ENCODE measurements at places on chromosomes 1 and 21.

- no peak for DNase-seq
Measured at GRCh38 chr1:150005606-150006005, 4.9 kb downstream of the OTUD7B start.

GRCh38 chr21:14901482-14901958 lies 163.3 kb downstream of the NRIP1 start:
- no peak for DNase-seq

DNA sequence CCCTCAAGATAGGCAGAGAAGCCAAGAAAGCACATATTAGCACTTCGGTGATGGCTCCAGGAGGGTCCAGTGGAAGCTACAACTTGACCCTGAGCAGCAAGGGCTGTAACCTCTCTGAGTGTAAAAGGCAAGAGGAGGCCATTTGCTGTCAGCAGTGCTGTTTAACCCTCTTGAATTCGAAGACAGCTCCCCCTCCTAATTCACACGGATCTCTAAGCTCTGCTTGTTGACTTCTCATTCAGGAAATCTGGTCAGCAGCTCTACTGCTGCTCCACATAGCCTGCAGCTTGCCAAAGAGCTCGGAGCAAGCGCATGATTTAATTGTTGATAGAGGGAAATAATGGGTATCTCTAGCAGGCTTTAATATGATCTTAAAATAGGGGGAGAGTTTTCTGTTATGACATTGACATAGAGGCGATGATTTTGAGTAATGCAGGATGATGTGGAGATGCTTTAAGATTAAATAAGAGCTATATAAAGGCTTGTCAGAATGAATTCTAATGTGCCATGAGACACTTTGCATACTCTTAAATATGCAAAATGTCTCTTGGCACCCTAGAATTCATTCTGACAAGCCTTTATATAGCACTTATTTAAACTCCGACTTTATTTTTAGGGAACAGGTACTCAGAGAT lies 79.4 kb upstream of the USH2A start:
- peak; percentile 35 for DNase-seq

DNA sequence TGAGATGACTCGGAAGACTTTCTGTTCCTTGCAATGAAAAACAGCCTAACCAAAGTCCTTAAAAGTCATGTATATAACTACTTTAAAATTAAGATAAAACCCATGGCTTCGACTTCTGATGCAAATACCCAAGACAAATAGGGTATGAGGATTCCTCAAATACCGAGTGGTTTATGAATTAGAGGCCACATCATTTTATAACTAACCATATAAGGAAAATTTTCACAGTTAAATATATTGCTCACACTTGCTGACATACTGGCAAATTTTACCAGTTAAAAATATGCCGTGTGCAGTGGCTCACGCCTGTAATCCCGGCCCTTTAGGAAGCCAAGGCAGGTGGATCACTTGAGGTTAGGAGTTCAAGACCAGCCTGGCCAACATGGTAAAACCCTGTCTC lies 5.4 kb downstream of the RERE start:
- no peak for DNase-seq

DNA sequence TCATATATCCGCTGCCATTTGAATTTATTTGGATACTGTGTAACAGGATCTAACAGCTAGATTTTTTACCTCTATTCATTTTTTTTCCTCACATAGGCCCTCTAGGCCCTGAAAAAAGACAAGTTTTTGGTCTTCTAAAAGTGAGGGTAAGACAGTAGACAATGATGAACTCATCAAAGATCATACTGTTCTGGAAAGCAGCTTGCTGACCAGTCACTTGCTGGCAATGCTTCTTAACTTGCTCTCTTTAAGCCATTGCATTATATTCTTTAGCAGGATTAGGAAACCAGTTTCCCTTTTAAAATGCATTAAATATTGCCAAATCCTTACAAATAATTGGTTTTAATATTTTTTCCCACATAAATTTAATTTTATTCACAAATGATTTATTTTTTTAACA lies 65.5 kb downstream of the SYT14 start:
- no peak for DNase-seq

DNA sequence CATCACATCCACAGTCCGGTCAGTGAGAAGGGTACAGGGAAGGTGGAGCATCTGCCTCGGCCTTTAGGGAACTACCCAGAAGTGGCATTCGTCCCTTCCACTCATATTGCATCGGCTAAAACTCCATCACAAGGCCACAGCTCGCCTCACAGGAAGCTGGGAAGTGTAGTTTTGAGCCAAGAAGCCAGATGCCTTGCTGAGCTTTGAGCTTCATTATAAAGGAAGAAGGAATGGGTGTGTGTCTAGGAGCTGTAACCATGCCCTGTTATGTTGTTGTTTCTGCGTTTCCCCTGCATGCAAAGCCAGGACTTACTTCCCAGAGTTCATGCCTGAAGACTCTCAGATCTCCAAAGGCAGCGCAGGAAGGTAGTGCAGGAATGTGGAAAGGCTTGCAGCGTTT lies 61.1 kb downstream of the OPTC start:
- no peak for DNase-seq

- no peak for DNase-seq
Measured at GRCh38 chr1:65310078-65310587, 790 bp downstream of the DNAJC6 start.

- no peak for DNase-seq
Measured at GRCh38 chr21:46368533-46369285, 44.8 kb downstream of the PCNT start.

DNA sequence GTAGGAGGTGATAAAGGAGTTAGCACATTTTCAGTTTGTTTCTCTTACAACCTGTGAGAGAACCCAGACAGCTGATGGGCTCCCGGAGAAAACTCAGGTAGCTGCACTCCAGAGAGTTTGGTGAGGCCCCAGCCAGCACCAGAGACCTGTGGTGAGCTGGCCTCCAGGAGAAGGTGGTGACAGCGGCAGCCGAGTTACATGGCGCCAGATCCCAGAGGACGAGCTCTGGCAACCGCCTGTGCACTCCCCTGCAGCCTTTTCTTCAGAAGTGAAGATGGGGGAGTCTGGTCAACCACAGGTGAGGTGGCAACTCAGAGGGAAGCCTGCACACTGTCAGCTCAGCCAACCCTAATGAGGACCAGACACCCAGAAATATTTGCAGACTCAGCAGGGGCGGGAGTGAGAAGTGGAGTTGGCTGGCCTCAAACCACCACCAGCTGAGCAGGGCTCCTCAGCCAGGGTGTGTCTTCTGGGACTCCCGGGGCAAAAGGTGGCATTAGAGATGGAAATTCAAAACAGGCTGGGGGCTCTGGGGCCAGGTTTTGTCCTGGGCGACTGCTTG lies 209.7 kb downstream of the SETD4 start:
- no peak for DNase-seq

DNA sequence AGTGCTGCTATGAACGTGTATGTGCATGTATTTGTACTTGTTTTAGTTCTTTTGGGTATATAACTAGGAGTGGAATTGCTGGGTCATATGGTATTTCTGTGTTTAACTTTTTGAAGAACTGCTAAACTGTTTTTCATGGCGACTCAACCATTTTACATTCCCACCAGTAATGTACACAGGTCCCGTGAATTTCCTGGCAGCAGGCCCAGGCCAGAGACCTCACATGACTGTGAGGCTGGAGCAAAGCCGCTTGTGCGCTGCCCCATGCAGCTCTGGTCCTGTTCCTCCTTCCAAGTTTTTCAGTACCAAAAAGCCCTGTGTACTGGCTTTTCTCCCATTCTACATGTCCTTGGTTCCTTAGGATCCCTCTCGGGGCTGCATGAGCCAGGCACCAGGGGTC lies 29.6 kb downstream of the ACOT11 start:
- DNase-seq = peak; percentile 93

GRCh38 chr1:245988393-245989078 lies 518.5 kb downstream of the SMYD3 start:
- no peak for DNase-seq

GRCh38 chr1:197481101-197481500 lies 213.0 kb downstream of the CRB1 start:
- DNase-seq = no peak

- DNase-seq = no peak
Measured at GRCh38 chr21:45482899-45483821, 59.1 kb downstream of the SLC19A1 start.

DNA sequence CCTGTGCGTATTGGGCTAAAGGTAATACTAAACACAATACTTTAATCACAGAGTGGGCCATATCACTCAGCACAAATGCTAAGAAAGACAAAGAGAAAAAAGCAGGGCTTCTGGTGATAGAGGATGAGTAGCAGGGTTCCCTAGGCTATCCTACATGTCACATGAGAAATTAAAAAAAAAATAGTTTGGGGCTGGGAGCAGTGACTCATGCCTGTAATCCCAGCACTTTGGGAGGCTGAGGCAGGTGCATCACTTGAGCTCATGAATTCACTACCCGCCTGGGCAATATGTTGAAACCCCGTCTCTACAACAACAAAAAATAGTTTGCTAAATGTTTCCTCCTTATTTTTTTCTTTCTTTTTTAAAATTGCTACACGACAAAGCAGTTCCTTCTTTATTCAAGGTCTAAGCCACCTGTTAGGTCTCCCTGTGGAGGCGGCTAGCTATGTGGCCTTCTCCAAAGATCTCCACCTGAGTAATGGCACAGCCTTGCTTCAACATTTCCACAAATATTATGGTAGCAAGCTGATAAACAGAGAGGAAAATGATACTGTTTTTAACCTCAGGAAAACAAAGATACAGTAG lies 1.5 kb downstream of the ENSA start:
- DNase-seq = no peak

- DNase-seq = no peak
Measured at GRCh38 chr1:33860671-33861070, 3.2 kb upstream of the HMGB4 start.

DNA sequence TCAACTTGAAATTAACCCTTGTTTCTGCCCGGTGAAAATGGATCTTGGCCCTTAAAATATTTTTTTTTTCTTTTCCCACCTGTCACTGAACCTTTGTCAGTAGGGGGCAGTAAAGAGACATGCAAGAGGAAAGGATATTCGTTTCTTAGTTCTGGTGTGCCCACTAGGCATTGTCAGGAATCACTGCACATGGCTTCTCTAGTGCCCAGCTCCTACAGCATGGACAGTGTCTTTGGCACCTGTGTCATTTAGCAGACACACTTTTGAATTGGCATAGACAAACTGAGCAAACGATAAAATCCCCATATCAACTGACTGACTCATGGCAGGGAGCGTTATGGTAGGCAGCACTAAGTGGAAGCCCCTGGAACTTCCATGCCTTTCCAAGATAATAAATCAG lies 1048.1 kb downstream of the BRINP3 start:
- no peak for DNase-seq

GRCh38 chr1:208159555-208160258 lies 84.5 kb downstream of the PLXNA2 start:
- peak; percentile 53 for DNase-seq

- no peak for DNase-seq
Measured at GRCh38 chr21:30444204-30444603, 4.1 kb downstream of the KRTAP15-1 start.

DNA sequence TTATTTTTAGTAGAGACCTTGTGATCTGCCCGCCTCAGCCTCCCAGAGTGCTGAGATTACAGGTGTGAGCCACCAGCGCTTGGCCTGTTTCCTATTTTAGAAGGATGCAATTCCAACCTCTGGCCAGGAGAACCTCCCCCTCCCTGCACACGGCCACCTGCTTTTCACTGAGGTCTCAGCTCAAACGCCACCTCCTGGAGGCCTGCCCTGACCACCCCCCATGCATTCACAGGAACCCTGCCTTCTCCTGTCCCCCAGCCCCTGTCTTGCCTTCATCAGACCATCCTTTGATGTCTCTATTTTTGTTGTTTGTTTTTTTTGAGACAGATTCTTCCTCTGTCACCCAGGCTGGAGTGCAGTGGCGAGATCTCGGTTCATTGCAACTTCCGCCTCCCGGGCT lies 2.3 kb downstream of the SRM start:
- no peak for DNase-seq

GRCh38 chr1:220366269-220366668 lies 94.0 kb upstream of the RAB3GAP2 start:
- no peak for DNase-seq

Data from stomach (tissue), 19 donors.